ENCODE measurements at places on chromosomes 4 and X.

- ATAC-seq: no peak
Measured at GRCh38 chrX:3286196-3286945, 60.1 kb downstream of the MXRA5 start.

DNA sequence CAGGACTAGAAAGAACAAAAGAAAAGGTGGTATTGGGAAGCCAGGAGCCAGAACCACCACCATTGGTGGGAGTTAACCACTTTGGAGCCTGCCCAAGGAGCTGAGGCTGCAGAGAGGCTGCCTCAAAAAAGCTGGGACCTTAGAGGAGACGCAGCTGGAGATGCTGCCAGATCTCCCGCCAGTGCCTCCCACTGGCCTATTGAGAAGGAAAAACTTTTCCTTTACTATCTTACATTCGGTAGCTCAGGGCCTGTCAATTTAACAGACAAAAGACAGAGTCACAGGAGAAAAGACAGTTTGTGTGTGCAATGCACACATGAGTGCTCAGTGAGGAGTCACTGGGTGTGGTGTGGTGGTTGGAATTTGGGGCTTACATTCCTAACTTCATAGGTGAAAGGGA is 52.4 kb upstream of the HPSE start:
- ATAC-seq: no peak

DNA sequence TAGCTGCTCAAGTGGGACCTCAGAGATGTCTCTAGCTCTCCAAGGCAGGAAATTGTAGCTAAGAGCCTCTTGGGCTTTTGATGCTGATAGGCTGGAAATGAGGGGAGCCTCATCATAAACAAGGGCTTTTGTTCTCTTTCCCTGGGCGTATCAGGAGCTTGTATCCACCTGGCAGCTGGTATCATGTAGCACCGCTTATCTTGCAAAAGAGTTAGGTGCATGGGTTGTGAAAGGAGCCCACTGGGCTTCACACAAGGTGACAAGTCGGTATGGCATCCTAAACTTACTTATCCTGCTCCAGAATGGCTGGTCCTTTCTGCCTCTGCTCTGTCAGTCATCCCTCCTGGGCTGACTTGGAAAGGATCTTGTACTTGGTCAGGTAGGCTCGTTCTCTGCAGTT is 565.8 kb downstream of the GRXCR1 start:
- no peak for ATAC-seq

DNA sequence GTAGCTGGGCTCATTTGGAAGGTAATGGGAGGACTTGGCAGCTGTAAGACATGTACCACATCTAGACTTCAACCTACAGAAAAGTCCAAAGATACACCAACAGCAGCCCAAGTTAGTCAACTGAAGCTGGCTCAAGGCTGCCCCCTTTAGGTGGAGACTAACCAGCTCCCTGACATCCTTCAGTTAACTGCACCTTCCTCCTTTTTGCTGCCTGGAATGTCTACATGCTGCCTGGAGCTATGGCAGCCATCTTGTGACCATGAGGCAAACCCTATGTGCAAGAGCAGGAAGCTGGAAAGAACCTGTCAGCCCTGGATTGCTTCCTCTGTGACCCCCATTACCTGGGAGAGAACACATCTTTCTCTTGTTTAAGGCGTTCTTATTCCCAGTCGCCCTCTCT is 25.8 kb downstream of the ARSD start:
- ATAC-seq: no peak

DNA sequence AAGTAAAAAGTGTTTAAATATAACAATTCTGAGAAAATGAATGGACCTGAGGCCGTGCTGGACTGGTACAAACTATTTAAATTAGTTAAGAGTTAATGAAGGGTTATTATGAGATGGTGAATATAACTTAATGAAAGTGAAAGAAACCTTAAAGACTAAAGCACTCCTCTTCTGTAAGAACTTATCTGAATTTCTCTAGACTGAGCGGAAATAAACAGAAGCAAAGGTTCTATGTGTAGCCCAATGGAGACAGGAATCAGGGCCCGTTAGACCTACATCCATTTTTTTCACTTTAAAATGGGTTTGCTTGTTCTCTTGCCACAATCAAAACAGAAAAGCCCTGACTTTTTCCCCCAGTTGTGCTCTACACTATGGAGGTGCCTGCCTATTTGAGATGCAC is 14.9 kb downstream of the AMMECR1 start:
- ATAC-seq: no peak

Measured in stimulated activated memory B cell treated with anti-CD40 and anti-IgM and Interleukin-4, amounts not matched to agents 10 μg/mL and 1 μg/mL and 100 μg/mL, for 72 hours (primary cell).